ENCODE measurements at places on chromosomes 5 and 9. TPM values are rescaled to one million over a fixed set of nuclear protein-coding genes. Genes with fewer than 3 reads are reported as not detected.

- DNase-seq = no peak
Observed at GRCh38 chr5:132540149-132540548, 3.2 kb downstream of the IL5 start.

GRCh38 chr5:72141440-72142355, 34.4 kb downstream of the MAP1B start:
- peak; percentile 83 for DNase-seq

The PCDHB9 gene
- 2.6 TPM for polyA plus RNA-seq

DNA sequence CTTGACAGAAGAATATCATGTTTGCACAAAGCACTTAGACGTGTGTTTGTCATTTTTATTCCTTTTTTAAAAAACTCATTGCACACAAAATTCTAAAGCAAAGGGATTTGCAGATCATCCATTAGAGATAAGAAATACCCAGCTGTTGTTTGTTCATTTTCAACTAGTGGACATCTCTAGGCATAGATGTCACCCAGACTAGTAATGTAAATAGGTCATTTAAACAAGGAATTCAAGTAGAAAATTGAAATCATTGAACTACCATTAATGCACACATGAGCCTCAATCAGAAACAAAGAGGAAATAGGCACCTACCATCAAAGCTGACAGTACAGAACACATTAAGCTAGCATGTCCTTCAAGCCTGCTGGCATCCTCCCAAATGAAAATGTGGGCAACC, 107.3 kb downstream of the OR2K2 start:
- no peak for DNase-seq

The GMCL2 gene
- polyA plus RNA-seq = not detected

- DNase-seq = no peak
Observed at GRCh38 chr9:6987381-6987780, 229.6 kb downstream of the KDM4C start.

DNA sequence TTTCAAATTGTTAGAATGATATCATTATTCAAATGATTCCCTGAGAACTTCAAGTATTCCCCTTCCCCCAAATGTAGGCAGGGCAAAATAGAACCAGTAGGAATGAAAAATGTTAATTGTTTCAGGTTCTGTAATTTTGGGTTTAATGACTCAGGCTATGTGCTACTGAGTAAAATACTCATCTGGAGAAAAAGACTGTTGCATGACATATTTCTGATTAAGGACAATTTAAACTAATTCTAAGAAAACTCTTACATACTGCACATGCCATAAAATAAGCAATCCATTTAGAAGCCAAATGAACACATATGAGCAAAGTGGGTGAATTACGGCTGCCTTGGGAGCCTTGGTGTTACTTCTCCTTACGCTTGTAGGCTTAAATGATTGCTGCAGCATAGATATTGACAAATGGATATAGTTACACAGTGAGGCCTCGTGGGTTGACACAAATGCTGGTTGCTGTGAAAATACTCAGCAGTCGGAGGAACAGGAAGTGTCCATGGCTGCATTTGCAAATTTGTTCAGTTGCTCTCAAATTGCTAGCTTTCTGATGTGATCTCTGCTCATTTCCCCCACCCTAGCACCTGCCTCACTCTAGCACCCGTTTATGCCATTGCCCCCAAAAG, 174.9 kb upstream of the DMAC1 start:
- peak; percentile 26 for DNase-seq

The C9orf50 gene
- 0.17 TPM for polyA plus RNA-seq

DNA sequence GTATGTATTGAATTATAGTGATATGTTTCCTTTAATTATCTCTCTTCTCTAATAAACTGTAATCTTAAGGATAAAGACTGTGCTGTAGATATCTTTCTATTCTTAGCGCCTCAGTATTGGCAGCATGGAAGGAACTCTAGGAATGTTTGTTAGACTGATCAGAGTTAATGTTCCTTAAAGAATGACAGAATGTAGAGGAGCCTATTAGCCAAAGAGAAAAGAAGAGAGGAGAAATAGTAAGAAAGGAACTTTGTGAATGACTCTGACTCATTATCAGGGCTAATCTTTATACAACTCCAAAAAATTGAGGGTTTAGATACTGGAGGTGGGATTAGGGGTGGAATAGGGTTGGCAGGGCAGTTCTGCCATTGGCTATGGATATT, 59.0 kb upstream of the NUDT12 start:
- DNase-seq = no peak

The OLFM1 gene
- polyA plus RNA-seq = 6.5 TPM

The FRMD3 gene
- 24.6 TPM for polyA plus RNA-seq

DNA sequence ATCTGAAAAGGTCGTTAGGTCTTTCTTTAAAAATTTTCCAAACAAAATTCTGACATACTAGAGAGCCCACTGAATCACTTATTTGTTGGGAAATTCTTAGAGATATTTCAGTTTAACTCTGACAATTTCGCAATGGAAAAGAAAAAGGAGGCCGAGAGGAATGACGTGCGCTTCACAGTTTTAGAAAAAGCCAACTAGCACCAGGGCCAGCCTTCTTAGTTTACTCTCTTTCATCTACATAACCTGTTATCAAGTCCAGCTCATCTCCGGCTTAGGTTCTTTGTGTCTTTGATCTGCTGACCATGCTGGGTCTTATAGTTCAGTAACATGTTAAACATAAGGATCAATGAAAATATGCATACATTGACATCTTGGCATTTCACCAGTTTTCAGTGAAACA, 201.7 kb upstream of the TAS2R1 start:
- no peak for DNase-seq

DNA sequence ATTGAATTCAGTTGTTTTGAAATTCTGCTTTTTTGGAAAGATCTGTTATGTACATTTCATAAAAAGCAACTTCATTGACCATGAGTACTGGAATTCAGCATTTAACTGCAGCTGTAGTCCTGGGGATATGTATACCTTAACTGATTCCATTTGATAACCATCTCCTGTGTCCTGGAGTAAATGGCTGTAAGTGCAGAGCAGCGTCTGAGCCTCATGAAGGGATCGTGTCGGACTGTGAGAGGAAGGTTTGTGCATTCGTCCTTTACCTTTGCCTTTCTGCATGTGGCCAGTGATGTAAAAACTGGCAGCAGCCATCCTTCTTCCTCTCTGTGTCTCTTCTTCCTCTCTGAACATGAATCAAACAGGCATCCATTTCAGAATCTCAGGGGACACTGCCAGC, 287.2 kb downstream of the FANCC start:
- no peak for DNase-seq

DNA sequence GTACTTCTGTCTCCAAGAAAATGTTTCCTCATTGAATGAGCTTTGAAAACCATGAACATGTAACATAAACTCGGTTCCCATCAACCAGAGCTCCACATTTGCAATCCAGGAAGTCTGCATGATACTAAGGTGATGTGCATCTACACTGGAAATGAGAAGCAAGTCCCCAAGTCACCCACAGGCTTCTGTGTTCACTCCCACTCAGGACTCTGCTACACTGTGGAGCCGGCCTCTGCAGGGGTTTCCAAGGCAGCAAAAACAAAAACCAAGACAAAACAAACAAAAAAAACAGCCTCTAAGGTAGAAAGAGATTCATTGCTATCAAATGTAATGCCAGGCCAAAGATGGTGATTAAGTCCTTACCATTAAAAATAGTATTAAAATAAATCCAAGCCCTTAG, 593.7 kb downstream of the IRX1 start:
- peak; percentile 26 for DNase-seq

The NEURL1B gene
- polyA plus RNA-seq = 35.3 TPM

- DNase-seq = no peak
Observed at GRCh38 chr5:160259341-160259740, 30.0 kb downstream of the FABP6 start.
